ENCODE measurements at places on chromosomes 16 and 17.

DNA sequence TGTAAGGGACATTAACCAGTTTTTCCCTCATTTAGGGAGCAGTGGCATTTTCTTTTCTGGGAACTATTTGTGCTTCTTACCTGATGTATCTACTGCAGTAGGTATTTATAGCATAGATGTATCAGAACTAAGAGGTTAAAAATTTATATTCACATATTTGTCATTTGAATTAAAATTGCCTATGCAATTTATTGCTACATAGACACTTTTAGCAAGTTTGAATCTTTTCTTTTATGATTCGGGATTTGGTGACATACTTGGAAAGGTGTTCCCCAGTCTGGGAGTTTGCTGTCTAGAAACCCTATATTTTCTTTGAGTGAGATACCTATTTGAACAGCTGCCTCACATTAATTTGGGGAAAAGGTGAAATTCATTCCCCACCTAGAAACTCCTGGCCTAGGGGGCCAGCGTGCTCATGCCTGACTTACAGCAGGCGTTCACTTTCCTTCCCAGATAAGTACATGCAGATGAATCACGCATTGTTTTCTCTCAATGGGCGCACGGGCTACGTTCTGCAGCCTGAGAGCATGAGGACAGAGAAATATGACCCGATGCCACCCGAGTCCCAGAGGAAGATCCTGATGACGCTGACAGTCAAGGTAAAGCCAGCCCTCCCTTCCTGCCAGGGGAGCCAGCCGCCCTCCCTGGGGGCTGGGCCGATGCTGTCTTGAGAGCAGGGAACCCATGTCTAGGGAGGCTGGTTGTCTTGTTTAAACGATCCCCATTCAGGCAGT, 73.8 kb downstream of the SDR42E1 start:
- no peak for DNase-seq

DNA sequence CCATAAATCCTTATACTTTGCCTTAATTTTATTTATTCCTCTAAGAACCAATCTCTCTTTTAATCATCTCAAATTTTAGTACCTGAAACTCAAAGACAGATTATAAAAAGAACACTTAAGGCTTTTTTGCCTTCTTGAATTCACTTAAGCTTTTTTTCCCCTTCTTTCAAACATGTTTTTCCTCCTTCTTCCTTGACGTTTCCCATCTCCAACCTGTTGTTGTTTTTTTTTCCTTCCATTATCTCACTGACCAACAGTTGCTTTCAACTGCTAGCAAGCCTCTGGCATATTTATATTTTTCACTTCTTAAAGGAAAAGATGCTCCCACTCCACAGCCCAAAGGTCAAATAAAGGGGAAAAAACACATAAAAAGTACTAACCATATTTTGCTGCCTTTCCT, 32.2 kb downstream of the SPOP start:
- no peak for DNase-seq

GRCh38 chr17:8060274-8060673, 21.4 kb downstream of the ALOX15B start:
- DNase-seq = peak; percentile 82

DNA sequence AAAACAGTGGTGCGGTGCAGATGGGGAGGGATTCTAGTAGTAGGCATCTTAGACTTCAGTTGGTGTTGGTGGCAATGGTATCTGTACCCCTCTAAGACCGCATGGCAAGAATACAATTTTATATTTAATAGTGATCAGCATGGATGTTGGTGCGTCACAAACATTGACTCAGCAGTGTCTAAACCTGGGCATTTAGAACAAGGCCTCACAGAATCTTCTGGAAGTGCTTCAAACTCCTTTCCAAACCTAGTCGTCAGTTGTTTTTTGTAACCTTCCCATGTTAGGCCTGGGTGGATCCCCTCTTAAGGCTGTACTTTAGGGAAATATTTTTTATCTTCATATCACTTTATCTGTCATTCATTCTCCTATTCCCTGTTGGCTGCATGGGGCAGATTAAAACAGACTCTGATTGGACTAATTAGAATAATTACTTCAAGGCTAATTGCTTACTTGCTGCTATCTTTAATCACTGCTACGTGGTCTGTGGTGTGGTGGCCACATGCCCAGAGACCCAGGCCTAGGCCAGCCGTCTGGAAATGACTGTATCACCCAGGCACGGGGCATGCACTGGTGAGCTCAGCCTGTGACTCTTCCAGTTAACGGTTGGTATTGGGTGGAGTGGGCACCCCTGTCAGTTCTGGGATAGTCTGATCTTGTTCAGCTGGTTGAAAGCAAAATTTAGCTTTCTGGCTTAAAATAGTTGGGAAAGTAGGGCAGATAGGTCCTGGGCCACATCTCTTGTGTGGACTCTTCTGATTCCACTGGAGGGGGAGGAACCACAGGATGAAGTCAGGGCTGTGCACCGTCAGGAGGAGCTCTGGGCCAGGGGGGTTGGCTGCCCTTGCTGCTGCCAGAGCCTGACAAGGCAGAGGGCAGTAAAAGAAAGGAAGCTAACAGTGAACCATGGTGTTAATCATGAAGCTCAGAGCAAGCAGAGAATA, 4.5 kb downstream of the ALKBH5 start:
- DNase-seq = no peak

DNA sequence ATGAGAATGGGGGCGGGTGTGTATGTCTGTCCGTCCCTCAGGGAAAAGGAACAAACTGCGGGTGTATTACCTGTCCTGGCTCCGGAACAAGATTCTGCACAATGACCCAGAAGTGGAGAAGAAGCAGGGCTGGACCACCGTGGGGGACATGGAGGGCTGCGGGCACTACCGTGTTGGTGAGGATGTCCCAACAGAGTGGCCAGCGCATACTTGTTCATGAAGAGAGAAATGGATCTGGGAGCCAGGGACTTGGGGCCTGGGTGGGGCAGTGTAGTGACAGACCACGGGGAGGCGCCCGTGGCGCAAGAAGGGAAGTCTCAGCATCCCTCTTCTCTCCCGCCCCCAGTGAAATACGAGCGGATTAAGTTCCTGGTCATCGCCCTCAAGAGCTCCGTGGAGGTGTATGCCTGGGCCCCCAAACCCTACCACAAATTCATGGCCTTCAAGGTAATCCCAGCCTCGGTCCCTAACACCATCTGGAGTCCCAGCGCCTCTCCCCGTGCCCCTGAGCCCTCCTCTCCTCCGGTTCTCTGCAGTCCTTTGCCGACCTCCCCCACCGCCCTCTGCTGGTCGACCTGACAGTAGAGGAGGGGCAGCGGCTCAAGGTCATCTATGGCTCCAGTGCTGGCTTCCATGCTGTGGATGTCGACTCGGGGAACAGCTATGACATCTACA, 3.5 kb upstream of the C17orf107 start:
- DNase-seq = peak; percentile 67

GRCh38 chr16:86363836-86364618, 146.3 kb upstream of the FOXF1 start:
- no peak for DNase-seq

- DNase-seq = no peak
Observed at GRCh38 chr16:52964290-52964689, 88.4 kb downstream of the CHD9NB start.

DNA sequence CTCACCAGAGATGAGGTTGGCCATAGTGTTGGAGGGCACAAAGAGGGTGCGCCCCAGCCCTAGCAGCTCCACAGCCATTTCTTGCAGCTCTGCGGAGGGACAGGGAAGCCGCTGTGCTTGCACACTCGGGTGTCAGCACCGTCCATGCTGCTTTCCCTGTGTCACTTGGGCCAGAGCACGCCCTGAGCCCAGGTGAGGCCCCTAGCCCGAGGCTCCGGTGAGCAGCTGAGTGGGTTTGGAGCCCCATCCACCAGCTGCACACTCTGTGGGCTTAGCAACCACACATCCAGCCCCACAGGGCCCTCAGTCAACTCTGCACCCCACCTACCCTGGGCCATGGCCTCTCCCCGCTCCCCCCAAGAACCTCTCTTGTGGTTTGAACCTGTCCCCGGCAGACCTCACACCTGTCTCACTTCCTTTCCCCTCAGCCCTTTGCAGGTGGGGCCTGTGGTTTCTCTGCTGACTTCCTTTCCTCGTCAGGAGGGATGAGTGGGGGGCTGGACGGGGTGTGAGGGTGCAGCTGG, 20.7 kb downstream of the TMEM235 start:
- DNase-seq = no peak

- no peak for DNase-seq
Observed at GRCh38 chr16:65621640-65622039, 499.8 kb upstream of the CDH11 start.

DNA sequence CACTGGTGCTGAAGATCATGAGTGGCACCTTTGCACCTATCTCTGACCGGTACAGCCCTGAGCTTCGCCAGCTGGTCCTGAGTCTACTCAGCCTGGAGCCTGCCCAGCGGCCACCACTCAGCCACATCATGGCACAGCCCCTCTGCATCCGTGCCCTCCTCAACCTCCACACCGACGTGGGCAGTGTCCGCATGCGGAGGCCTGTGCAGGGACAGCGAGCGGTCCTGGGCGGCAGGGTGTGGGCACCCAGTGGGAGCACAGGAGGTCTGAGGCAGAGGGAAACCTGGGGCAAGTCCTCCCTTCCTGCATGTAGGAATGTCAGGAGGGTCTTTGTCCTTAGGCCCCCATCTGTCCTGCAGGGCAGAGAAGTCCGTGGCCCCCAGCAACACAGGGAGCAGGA, 6.5 kb upstream of the TRAF4 start:
- no peak for DNase-seq

DNA sequence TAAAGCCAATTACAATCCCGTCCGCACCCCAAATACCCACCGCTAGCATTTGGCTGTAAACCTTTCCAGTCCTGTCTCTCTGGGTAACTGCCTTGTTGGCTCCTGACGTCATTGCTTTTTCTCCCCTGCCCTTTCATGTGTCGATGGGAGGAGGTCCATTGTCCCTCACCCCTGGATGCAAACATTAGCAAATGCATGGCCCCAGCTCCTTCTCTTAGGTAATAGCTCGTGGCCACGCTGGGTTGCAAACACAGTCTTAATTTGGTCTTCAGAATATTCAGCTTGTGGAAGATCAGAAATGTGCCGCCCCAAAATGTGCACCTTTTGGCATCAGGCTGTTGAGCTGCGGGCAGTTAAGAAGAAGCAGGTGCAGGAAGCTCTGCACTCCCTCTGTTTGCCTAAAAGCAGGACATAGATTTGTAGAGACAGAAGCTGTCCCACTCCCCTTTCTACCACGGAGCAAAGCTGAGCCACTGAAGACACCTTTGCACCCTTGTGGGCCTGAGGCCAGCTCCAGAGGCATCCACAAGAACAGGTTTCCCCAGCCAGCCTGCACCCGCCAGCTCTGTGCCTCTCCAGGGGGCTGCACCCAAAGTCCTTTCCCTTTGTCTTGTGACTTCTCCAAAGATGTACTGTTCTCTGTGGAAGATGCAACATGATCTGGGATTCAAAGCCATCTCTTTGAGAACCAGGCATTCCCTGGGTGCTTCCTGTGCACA, 127.3 kb downstream of the MGAT5B start:
- DNase-seq = no peak

DNA sequence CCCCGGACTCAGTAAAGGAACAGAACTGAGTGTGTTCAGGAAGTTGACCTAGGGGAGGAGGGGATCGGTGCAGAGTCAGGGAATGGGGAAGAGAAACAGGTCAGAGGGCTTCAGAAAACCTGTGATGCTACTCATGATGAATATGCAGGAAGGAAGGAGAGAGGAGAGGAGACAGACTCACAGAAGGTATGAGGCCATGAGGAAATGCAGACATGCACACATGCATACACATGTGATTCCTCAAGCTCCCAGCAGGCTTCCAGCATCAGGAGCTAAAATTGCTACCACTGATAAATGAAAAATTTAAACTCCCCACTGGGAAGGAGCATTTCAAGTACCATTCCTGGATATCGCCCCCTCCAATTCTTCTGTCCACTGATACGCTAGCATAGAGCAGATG, 262.6 kb downstream of the SLC39A11 start:
- DNase-seq = no peak

- no peak for DNase-seq
Observed at GRCh38 chr16:26155221-26155620, 463.5 kb downstream of the HS3ST4 start.

DNA sequence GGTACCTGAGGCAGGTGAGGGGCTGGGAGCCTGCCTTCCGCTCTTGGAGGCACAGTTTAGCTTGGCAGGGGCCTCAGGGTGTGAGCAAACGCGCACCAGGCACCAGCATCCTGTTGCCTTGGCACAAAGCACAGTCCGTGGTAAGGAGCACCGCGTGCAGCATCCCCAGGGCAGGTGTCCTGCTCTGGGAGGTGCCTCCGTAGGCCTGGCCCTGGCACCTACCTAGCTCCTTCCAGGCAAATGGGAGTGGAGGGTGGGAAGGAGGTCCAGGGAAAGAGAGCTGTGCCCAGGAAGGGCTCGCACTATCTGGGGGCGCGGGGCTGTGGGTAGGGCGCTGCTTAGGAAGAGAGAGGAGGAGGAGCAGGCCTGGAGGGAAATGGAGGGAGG, 3.1 kb upstream of the GSE1 start:
- DNase-seq = no peak

- DNase-seq = no peak
Observed at GRCh38 chr17:9760266-9760665, 31.1 kb downstream of the DHRS7C start.

DNA sequence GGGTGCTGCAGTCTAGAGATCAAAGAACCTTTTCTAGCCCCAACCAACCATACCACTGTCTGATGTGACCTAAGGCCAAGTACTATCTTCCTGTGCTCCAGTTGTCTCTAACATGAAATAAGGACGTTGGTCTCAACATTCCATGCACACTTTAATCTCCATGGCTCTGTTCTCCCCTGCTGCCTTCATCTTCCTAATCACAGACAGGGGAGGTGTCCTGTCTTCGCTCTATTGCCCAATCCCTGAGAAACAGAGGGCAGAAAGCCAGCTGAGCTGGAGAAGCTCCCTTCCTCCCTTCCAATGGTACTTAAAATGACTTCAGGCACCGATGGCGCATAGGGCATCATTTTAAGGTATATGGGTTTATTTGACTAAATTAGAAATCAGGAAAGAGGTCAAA, 148.9 kb upstream of the GNAO1 start:
- DNase-seq = no peak

GRCh38 chr17:17682293-17682736, 1.1 kb downstream of the RAI1 start:
- peak; percentile 83 for DNase-seq

DNA sequence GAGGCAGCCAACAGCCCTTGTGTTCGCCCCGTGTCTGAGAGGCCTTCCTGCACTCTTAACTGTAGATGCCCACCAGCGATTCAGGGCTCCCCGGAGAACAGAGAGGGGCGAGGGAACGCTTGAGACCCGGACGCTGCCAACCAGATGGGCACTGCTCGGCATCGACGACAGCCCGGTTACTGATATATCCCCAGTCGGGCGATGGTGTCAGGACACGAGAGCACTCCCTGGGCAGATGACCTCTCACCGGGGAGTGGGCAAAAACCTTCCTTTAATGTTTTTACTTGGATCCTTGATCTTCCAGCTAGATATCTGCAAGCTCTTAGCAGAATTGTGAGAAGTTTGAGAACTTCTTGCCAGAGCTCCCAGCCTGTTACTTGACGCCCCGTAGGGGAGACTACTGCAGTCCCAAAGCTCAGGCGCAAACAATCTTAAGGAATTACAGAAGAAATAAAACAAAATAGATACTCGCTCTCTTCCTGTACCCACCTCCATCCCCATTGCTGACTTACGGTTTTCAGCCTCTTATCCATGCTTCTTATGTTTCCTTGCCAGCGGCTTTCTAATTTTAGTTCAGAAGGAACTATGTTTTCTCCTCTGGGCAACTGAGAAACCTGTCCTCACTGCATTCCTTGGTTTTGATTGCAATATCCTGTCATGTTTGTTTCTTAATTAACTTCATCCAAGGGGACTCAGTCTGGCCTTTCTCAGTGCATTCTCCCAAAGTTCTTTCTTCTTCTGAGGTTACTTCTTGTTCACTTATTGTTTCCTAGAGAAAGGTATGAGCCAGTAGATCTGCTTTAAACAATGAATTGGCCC, 845 bp downstream of the SP2 start:
- DNase-seq = no peak

All from suppressor macrophage (primary cell).